ENCODE measurements at places on chromosomes 6 and 20.

DNA sequence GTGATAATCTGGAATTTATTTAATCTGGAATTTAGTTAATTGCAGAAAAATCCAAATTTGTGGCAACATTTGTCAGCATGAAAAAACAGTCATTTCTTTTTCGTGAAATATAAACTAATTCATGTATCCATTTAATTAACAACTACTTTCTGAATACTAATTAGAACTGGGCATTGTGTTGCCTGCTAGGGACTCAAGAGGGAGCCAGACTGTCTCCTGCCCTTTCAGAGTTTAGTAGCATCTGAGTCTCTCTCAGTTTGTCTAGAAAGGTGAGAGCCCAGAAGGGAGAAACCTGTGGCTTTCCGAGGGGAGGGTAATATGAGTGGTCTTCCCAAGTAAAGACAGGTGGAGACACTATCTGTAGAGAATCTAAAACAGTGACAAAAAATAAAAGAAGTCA, 210.9 kb upstream of the HDDC2 start:
- no peaks in the 10 kb centered on the region for H3K4me1 ChIP-seq
- no peak overlapping the region for H3K4me3 ChIP-seq
- no peaks in the 10 kb centered on the region for H3K27me3 ChIP-seq

GRCh38 chr6:2900221-2900807, 2.8 kb downstream of the SERPINB9 start:
- peak overlapping the region; percentile 47 for H3K27ac ChIP-seq
- peaks cover 55% of the 10 kb centered on the region for H3K36me3 ChIP-seq
- DNase-seq, result no peak
- peak overlapping the region; percentile 95 for H3K4me3 ChIP-seq

DNA sequence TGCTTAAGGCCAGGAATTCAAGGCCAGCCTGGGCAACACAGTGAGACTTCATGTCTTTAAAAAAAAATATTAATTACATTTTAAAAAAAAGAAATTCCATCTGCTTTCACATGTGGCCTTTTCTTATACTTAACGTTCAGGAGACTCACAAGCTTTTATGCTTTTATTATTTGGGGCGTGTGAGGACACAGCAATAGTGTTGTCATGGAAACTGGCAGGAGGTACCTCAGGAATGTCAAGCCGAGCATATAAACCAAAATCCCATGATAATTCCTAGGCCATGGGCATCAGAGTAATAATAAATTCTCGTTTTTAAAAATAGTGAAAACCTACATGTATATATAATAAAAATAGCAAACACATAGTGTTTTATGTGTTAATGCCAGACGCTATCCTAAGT, 89.8 kb downstream of the IYD start:
- H3K36me3 ChIP-seq, result no peaks in the 10 kb centered on the region
- H3K27ac ChIP-seq, result no peak overlapping the region
- no peak overlapping the region for H3K4me3 ChIP-seq
- no peak for DNase-seq
- H3K27me3 ChIP-seq, result peaks cover 2% of the 10 kb centered on the region

GRCh38 chr6:158766621-158767455, 52.3 kb downstream of the EZR start:
- H3K4me3 ChIP-seq, result no peak overlapping the region
- no peaks in the 10 kb centered on the region for H3K27me3 ChIP-seq
- DNase-seq, result no peak
- H3K27ac ChIP-seq, result no peak overlapping the region

- DNase-seq, result peak; percentile 79
- H3K27me3 ChIP-seq, result peaks cover 13% of the 10 kb centered on the region
- no peaks in the 10 kb centered on the region for H3K36me3 ChIP-seq
- peaks cover 6% of the 10 kb centered on the region for H3K4me1 ChIP-seq
Observed at GRCh38 chr6:169831450-169832246, 80.2 kb downstream of the ERMARD start.

DNA sequence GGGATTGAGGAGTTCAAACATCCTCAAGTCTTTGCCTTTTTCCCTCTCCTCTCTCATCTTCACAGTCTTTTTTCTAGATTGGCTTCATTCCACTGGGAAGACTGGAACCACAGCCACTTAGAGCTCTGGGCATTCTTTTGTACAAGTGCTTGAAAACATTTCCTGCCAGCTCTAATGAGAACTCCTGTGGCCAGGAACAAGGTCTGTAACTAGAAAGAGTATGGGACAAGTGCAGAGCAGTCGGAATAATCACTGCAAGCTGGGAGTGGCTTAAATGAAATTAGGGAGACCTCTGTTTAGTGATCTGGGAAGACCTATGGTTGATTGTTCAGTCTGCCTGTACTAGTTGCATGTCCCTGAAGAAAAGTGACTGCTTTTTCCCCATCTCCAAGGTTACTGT, 41.0 kb upstream of the SMIM8 start:
- no peaks in the 10 kb centered on the region for H3K27me3 ChIP-seq
- no peak overlapping the region for H3K4me3 ChIP-seq
- H3K27ac ChIP-seq, result no peak overlapping the region
- H3K36me3 ChIP-seq, result no peaks in the 10 kb centered on the region

- DNase-seq, result no peak
- H3K27ac ChIP-seq, result no peak overlapping the region
- H3K4me3 ChIP-seq, result no peak overlapping the region
Observed at GRCh38 chr6:40276141-40276540, 311.0 kb downstream of the LRFN2 start.

DNA sequence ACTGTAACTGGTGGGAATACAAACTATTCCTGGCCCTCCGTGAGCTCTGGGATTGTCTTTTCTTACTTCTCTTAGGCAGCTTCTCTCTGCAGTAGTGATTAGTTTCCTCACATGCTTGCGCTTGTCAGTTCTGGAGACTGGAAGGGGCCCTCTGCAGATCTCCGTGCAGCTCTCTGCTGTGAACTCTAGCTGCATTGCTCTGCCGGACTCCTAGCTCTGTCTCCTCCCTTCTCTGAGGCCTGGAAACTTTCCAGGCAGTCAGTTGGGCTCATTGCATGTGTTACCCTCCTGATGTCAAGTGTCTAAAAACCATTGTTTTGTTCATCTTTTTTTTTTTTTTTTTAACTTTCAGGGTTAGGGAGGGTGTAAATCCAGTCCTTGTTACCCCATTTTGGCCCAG, 102.3 kb downstream of the CTNNBL1 start:
- no peaks in the 10 kb centered on the region for H3K27me3 ChIP-seq
- DNase-seq, result no peak

GRCh38 chr6:91718198-91718597, 1131.3 kb upstream of the MAP3K7 start:
- no peak overlapping the region for H3K4me3 ChIP-seq
- DNase-seq, result no peak
- H3K27me3 ChIP-seq, result no peaks in the 10 kb centered on the region
- no peaks in the 10 kb centered on the region for H3K4me1 ChIP-seq

DNA sequence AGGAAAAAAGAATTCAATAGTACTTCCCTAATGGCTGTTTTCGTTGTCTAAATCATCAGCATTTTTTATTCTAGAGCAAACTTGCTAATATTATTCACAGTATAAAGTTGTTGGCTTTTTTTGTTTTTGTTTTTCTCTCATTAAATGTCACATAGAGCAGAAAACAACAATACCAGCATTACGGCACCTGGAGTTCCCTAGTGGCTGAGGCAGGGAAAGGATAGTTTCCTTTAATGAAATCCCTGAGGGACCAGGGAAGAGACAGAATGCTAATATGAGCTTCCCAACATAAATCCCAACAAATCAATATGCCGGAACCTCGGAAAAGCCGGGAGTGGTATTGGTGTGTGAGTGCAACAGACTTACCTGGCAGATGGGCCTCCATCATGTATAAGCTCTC, 235.2 kb upstream of the ASCC3 start:
- no peak overlapping the region for H3K27ac ChIP-seq
- H3K27me3 ChIP-seq, result no peaks in the 10 kb centered on the region
- H3K4me3 ChIP-seq, result no peak overlapping the region
- no peaks in the 10 kb centered on the region for H3K36me3 ChIP-seq

DNA sequence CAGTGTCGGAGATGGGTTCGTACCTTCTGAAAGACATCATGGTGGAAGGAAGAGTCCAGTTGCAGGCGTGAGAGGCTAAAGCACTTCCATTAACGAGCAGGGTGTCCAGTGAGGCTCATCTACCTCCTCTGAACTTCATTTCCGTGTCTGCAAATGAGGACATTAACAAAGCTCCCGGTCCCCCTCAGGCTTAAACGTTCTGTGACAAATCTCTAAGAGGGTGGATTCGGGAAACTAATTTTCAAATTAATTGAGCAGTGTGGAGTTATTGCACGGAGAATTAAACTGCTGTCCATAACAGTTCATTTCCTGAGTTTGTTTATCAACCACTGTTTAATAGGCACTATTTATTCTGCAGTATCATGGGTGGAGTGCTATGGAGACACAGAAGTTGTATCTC, 68.2 kb downstream of the TRMT6 start:
- H3K27me3 ChIP-seq, result no peaks in the 10 kb centered on the region
- H3K4me3 ChIP-seq, result no peak overlapping the region
- no peak overlapping the region for H3K27ac ChIP-seq

DNA sequence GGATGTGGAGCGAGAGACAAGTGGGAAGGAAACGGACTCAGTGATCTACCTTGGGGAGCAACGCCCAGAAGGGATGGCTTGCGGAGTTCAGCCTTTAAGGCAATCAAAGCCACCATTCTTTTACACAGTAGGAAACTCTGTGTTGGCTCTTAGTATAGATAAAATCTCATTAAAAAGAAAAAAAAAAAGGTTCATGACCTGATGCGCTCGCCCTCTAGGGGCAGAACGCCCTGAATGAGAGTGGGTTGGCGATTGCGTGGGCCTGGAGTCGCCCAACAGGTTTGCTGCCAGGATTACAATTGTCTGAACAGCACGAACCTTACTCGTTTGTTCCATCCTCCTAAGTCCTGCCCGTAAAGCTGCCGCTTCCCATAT, 1.2 kb downstream of the TPD52L1 start:
- peaks cover 16% of the 10 kb centered on the region for H3K4me1 ChIP-seq
- peaks cover 4% of the 10 kb centered on the region for H3K27me3 ChIP-seq
- H3K4me3 ChIP-seq, result peak overlapping the region; percentile 60
- DNase-seq, result no peak
- no peak overlapping the region for H3K27ac ChIP-seq

- no peaks in the 10 kb centered on the region for H3K27me3 ChIP-seq
- H3K27ac ChIP-seq, result no peak overlapping the region
- H3K4me1 ChIP-seq, result peaks cover 53% of the 10 kb centered on the region
- H3K36me3 ChIP-seq, result peaks cover 41% of the 10 kb centered on the region
- H3K4me3 ChIP-seq, result no peak overlapping the region
- DNase-seq, result no peak
Observed at GRCh38 chr20:63702751-63703470, 4.9 kb downstream of the ARFRP1 start.

DNA sequence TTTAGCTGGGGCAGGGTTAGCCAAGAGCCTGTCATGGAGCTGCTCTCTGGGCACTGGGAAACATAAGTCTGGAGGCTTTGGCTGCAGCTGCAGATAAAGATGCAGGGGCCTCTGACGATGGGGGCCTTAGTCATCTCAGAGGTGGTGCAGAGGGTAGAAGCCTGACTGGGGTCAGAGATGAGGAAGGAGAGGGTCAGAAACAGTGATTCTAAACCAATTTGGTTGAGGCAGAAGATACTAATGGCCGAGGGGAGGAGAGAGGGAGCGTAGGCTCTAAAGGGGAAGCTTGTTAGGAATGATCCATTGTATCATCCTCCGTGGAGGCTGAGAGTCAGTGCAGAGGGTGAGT, 33.8 kb downstream of the PLEKHG1 start:
- no peak overlapping the region for H3K27ac ChIP-seq
- no peak for DNase-seq
- peak overlapping the region; percentile 39 for H3K4me3 ChIP-seq

DNA sequence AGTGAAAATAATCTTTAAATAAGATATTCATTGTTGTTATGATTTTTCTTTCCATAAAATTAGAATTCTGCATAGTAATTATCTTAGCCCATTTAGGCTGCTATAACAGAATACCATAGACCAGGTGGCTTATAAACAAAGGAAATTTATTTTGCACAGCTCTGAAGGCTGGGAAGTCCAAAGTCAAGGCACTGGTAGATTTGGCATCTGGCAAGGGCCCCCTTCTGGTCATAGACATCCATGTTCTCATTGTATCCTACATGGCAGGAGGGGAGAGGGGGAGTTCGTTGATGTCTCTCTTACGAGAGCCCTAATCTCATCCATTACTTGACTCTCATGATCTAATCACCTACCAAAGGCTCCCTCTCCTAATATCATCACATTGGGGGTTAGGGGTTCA, 175.0 kb upstream of the CCN2 start:
- H3K4me3 ChIP-seq, result no peak overlapping the region
- H3K27ac ChIP-seq, result no peak overlapping the region
- H3K27me3 ChIP-seq, result no peaks in the 10 kb centered on the region
- no peaks in the 10 kb centered on the region for H3K4me1 ChIP-seq

GRCh38 chr6:107704347-107705013, 119.6 kb downstream of the SCML4 start:
- no peak for DNase-seq
- no peak overlapping the region for H3K27ac ChIP-seq
- H3K36me3 ChIP-seq, result peaks cover 48% of the 10 kb centered on the region
- no peak overlapping the region for H3K4me3 ChIP-seq

DNA sequence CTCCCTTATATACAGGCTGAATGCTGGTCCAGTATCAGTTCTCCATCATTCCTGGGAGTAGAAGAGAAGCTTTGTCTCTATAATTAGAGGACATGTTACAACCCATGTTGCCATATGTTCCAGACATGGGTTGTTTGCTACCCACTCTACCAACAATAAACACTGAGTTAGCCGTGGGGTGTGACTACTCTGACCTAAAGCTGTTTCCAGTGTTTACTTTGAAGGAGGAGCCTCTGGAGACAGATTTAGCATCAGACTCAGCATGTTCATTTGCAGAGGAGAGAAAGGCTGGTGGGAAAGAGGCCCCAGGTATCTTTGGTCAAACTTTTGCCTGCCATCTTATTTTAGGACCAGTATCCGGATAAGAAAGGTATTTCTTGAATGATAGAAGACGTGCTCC, 157.9 kb upstream of the SNX9 start:
- H3K4me1 ChIP-seq, result peaks cover 10% of the 10 kb centered on the region
- no peak overlapping the region for H3K27ac ChIP-seq
- H3K27me3 ChIP-seq, result no peaks in the 10 kb centered on the region

- no peaks in the 10 kb centered on the region for H3K4me1 ChIP-seq
- no peaks in the 10 kb centered on the region for H3K36me3 ChIP-seq
- no peaks in the 10 kb centered on the region for H3K27me3 ChIP-seq
- no peak for DNase-seq
- H3K4me3 ChIP-seq, result no peak overlapping the region
- H3K27ac ChIP-seq, result no peak overlapping the region
Observed at GRCh38 chr6:139776041-139776440, 401.6 kb upstream of the CITED2 start.

DNA sequence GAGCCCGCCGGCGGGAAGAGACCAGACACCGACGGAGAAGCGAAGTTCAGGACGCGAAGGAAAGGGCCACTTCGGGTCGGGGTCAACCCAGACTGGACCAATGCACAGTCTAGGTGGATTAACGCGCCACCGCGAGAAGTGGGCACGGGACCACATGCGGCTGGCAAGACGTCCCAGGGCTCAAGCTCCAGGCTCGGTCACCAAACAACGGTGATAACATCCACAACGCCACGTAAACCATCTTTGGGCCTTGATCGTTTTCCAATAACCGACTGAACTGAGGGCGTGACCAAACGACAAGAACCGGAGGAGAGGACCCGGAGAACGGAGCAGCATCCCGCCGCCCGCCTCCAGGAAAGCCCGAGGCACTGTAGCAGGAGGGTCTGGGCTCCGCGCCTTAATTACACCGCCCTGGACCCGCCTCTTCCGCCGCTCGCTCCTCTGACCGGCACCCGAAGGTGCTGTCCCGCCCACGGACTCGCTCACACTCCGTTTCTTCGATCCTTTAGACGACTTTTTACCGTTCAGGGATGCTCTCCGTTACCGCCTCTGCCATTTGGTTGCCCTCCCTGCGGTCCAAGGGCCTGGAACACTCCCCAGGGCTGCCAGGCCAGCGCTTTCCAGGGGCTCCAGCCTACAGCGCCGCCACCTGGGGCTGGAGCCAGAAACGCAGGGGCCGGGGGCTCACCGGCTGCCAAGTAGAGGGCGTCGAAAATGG, 44.1 kb downstream of the DPPA5 start:
- peak overlapping the region; percentile 90 for H3K4me3 ChIP-seq
- H3K4me1 ChIP-seq, result peaks cover 22% of the 10 kb centered on the region
- H3K27ac ChIP-seq, result peak overlapping the region; percentile 33
